ENCODE measurements at places on chromosomes 13 and 19.
A peak's percentile ranks its signal among the peaks of the same experiment; 100 is the strongest.

DNA sequence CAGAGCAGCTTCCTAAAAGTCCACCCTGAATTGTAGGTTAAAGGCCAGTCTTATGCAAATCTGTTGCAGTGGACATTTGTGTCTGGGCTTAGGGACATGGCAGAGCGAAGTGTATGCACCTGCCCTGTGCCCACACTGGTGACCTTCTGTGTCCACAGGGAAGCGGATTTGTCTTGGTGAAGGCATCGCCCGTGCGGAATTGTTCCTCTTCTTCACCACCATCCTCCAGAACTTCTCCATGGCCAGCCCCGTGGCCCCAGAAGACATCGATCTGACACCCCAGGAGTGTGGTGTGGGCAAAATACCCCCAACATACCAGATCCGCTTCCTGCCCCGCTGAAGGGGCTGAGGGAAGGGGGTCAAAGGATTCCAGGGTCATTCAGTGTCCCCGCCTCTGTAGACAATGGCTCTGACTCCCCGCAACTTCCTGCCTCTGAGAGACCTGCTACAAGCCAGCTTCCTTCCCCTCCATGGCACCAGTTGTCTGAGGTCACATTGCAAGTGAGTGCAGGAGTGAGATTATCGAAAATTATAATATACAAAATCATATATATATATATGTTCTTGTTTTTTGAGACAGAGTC, 25.5 kb downstream of the CYP2B6 start:
- no peak for DNase-seq

DNA sequence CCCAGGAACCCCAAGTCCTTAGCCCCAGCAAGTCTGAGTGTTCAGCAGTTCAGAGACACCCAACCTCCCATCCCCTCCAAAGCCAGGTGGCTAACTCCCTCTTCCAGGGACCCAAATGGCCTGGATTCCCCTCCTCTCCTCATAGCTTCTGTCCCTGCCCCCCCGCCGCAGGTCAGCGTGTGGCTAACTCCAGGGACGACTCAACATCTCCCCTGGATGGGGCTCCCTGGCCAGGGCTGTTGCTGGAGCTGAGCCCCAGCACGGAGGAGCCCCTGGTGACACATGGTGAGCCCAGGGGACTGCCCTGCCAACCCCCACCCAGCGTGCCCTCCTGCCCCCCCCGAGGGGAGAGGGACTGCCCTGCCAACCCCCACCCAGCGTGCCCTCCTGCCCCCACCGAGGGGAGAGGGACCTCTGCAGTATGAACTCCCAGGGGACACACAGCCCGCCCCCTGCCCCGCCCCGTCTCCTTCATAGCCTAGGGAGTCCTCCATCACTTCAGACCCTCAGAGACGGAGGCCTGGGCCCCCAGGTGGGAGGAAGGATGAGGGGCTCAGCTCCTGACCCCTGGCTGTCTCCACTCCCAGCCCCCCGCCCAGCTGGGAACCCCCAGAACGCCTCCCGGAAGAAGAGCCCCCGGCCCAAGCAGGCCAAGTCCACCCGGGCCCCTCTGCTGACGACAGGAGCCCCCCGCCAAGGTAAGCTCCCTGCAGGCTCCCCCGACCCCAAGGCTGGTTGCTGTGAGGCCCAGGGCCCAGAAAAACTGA, 1.7 kb downstream of the SSC5D start:
- no peak for DNase-seq

- DNase-seq, result no peak
Observed at GRCh38 chr19:35254341-35255297, 5.8 kb downstream of the LSR start.

DNA sequence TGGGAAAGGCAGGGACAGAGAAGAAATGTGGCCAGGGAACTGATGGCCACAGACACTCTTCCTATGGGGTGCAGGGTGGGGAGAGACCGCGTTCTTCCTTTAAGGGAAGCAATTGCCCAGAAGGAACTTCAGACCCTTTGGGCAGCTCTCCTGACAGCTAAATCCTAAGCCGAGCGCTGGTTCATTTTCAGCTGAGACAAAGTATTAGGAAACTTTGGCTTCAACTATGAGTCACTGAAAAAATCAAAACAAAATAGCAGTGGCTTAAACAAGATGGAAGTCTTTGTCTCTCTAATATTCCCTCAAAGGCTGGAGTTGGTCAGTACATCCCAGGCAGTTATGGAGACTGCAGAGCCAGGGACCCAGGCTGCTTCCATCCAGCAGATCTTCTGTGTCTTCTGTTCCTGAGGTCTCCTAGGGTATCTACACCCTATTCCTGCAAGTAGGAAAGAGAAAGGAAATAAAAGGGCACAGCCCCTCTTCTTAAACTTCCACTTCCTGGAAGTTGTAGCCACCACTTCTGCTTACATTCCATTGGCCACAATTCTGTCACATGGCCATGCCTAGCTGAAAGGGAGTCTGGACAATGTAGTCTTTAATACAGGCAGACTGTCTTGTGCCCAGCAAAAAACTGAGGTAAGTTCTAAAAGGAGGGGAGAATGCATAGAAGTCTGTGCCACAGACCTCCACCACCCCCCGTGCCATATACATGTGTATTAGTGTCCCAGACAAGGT, 163.5 kb downstream of the KATNAL1 start:
- DNase-seq, result peak; percentile 34

DNA sequence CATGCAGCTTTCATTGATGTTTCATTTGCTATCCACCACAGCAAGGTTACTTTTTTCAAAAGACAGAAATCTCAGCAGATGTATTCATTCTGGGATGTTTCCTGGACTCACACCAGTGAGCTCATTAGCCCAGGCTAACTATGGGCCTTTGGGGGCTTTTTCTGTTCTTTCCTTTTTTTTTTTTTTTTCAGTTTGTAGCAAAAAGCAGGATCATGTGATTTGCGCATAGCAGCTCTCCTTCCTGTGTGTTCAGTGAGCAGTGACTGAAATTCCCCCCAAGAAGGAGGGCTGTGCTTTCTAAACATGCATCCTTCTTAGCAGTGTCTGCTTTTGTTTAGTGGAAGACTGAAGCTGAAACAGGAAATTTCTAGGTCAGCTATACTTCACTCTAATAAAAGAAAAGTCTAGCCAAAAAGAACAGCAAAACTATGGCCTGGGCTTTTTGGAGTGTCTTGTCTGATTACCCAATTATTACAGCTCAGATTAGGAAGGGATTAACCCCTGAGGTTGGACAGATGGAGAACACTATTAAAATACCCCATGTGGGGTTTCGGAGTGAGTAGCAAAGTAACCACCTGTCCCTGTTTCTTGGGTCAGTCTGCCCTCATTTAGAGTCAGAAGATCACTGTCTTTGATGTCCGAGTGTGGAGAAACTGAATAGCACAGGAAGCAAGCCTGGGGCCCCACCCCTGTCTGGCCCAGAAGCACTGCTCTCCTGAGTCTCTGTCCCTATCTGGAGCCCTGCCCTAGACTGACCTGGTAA, 8.9 kb upstream of the AMER2 start:
- no peak for DNase-seq

GRCh38 chr13:66958611-66959010, 271.5 kb downstream of the PCDH9 start:
- no peak for DNase-seq

DNA sequence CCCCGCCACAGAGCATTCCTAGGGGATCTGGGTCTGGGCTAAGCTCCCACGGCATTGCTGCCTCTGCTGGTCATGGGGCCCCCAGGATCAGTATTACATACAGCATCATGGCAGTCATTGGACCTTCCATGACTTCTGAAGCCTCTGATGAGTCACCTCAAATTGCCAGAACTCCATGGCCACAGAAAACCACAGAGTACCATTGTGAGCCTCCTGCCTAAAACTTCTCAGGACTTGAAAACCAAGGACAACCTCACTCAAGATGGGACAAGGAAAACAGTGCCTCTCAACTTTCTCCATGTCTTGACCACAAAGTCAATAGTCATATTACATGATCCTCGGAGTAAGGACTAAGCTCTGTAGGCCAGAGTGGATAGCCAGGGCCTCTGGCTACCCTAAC, 306.0 kb downstream of the GPC5 start:
- no peak for DNase-seq

DNA sequence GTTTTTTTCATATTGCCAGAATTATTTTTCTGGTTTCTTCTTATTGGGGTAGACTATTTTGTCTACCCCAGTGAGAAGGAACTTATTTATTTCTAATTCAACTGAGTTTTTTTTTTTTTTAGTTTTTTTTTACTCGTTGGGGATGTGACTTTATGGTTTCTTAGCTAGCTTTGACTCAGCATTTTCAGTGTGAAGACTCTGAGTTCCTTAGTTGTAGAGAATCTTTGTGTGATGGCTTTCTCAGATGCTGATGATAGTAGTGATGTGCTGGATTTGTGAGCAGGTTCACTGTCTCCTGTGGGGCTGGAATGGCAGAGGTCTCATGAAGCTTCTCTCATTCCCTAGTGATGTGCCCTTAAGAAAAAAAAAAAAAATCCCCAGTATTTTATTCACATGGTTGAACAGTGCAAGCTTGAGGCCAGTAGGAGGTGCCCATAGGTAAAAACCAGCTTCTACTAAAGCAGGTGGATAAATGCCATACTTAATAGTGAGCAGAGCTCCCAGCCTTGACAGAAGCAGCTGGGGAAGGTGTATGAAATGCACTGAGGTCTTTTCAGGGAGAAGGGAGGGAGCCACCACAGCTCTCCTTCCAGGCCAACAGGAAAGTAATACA, 106.2 kb upstream of the KLF5 start:
- no peak for DNase-seq

GRCh38 chr19:48994035-48994386, 324 bp downstream of the RUVBL2 start:
- DNase-seq, result no peak

DNA sequence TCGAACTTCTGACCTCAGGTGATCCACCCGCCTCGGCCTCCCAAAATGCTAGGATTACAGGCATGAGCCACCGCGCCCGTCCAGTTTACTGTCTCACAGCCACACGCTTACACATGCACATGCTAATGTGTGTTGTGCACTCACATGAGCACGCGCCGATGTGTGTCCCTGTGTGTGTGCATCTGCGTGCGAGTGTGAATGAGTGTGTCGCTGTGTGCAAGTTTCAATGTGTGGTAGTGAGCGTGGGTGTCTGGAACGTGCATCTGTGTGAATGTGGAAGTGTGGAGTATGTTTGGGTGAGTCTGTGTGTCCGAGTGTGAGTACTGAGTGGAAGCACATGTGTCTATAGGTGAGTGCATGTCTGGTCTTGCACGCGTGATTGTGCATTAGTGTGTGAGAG, 4.2 kb downstream of the MAST1 start:
- no peak for DNase-seq

DNA sequence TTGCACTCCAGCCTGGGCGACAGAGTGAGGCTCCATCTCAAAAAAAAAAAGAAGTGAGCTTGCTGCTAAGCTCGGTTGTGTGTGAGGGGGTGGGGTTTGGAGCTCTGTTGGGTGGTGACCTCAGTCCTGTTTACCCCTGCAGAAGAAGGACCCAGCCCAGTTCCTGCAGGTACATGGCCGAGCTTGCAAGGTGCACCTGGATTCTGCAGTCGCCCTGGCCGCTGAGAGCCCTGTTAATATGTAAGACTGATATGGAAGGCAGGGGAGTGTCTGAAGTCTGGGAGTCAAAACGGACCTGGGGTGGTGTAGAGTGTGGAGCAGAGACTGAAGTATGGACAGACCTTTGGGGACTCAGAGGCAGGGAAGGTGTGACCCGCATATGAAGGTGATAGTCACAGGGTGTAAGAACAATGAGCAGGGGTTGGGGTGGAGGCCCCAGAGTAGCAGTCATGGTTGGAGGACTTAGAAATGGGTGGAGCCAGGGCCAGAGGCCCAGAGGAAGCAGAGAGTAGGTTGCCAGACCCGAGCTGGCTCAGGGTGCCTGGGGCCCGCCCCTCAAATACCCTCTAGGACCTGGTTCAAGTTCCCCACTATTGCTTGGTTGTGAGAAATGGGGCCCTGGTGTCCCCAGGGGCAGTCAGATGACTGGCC, 13.2 kb downstream of the CLASRP start:
- DNase-seq, result no peak

DNA sequence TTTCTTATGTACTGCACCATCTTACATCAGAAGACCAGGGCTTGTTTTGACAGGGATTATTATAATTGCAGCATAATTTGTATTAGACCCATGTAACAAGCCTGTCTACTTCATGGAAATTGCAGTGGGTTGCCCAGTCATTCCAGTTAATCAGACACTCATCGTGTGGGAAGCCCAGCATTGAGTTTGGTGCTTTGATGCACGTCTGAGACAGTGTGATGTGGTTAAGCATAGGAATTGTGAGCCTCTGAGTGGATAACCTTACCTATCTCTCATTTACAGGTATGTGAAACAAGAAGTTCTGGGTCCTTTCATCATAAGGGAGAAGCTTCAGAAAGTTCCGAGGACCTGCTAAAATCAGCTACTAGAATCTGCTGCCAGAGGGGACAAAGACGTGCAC, 12.8 kb downstream of the RGCC start:
- DNase-seq, result no peak

GRCh38 chr19:15368798-15369593, 10.6 kb downstream of the AKAP8 start:
- no peak for DNase-seq

DNA sequence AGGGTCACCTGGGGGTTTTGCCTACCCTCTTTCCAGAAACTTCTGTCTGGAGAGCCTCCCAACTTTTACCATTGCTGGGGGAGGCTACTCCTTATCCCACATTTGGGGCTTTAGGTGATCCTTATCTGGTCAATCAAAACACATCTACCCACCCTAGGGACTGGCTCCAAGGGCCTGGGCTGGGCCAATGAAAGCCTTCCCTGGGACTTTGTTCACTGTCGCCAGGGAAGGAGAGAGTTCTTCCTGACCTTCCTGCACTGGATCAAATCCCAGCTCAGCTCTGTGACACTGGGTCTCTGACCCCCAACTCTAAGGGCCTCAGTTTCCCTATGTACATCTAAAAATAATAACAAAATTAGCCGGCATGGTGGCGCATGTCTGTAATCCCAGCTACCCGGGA, 11.1 kb downstream of the DOCK6 start:
- DNase-seq, result no peak

DNA sequence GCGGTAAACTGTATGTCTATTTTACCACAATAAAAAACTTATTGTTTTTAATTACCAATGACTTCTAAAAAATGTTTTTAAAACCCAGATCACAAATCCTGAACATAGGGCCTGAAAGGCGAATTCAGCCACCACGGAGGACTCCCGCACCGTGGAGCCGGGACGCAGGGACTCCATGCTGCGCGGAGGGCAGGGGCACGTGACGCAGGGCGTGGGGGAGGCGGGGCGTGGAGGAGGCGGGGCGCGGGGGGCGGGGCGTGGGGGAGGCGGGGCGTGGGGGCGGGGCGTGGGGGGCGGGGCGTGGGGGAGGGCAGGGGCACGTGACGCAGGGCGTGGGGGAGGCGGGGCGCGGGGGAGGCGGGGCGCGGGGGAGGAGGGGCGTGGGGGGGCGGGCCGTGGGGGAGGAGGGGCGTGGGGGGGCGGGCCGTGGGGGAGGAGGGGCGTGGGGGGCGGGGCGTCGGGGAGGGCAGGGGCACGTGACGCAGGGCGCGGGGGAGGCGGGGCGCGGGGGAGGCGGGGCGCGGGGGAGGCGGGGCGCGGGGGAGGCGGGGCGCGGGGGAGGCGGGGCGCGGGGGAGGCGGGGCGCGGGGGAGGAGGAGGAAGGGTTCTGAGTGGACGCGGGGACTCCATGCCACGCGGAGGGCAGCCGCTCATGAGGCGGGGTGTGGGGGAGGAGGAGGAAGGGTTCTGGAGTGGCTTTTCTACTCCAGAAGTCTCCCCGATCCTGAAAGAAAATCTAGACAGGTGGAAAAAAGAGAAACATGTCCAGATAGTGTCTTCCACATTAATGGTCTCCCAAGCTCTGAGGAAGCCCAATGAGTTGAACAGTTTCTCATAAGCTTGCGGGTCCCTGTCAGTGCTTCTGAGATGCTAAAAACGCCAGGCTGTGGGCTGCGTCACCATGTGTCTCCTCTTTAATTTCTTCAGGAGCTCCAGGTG, 4.4 kb upstream of the PROZ start:
- no peak for DNase-seq

- no peak for DNase-seq
Observed at GRCh38 chr13:44365008-44365407, 8.6 kb upstream of the SERP2 start.

All from AG04449 (cell line).